ENCODE measurements at places on chromosomes 11 and 22.

DNA sequence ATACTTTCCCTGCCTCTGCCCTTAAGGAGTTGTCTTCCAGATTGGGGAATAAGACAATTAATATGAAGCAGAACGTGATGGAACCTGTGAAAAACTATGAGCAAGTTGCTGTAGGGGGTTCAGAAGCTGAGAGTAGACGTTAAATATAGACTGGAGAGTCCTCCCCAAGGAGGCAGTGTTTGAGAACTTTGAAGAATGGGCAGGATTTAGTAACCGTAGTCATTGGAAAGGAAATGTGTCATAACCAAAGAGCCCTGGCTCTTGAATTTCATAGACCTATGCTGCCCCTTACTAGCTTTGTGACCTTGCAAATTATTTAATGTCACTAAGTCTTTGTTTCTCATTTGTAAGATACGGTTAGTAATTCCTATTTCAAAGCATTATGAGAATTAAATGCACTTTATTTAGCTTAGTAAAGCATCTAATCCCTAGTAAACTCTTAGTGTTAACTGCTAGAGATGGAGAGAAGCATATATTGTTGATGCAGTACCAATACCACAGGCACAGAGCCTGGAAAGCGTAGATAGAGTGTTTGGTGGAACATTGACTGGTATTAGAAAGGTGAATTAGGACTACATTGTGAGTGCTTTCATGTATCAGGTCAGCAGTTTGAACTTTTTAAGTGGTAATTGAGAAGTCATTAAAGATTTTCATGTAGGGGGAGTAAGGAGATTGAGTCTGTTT, 54.1 kb downstream of the MCAM start:
- no peak for DNase-seq

GRCh38 chr22:39624501-39624821, 53.9 kb downstream of the CACNA1I start:
- DNase-seq, result no peak

- no peak for DNase-seq
These were observed 34.9 kb downstream of the ST3GAL4 start for GRCh38 chr11:126390272-126390867.

DNA sequence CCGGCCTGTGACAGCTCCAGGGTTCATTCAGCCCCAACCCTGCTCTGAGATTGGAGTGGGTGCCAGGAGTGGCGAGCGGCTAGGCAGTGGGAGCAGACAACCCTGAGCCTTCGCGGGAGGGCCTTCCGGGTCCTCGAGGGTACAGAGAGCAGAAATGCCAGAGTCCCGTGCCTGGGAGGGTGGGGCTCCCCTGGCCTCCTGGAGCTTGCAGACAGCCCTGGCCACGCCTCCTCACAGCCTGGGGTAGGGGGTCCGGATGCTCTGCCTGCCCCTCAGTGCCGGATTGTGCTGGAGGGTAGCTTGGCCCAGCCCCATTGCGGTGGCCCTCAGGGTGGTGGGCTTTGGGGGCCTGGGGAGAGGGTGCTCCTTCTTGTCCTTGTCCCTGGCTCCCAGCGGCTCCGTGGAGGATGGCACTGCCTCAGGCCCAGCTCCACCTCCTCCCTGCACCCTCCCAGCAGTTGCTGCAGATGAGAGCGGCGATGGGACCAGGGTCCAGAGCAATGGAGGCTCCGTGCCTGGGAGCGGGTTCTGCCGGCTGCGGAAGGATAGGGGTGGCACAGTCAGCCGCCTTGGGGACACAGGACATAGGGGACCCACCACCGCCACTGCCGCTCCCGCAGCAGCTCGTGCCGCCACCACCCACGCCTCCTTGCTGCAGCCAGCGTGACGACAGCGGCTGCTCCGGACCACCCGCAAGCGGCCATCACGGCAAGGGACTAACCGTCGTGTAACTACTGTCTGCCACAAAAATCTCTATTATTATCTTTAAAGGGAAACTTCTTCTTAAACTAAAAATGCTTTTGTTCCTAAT, 34.9 kb upstream of the OR10G7 start:
- no peak for DNase-seq

GRCh38 chr11:114813189-114813718, 134.9 kb downstream of the NXPE2 start:
- DNase-seq, result no peak

Measured in CMK (cell line).